Activated T-helper 1 cell treated with anti-CD3 and anti-CD28 coated beads, Interleukin-12 subunit alpha, Interleukin-12 subunit beta, Interleukin-2, Interleukin-4 antibody, amounts not matched to agents 30 ng/mL and 10 ng/mL and 1 ng/mL, durations not matched to agents 14 hours and 24 hours and 36 hours (primary cell): ENCODE measurements at places on chromosomes 12 and 14. TPM values are rescaled to one million over a fixed set of nuclear protein-coding genes. Genes with fewer than 3 reads are reported as not detected.

GRCh38 chr14:105166571-105167302 is 1.8 kb downstream of the JAG2 start:
- peak overlapping the region; percentile 26 for H3K4me3 ChIP-seq
- H3K27me3 ChIP-seq, result peaks cover 21% of the 10 kb centered on the region
- no peak for DNase-seq
- no peaks in the 10 kb centered on the region for H3K36me3 ChIP-seq
- no peak overlapping the region for H3K27ac ChIP-seq
- peaks cover 6% of the 10 kb centered on the region for H3K4me1 ChIP-seq

DNA sequence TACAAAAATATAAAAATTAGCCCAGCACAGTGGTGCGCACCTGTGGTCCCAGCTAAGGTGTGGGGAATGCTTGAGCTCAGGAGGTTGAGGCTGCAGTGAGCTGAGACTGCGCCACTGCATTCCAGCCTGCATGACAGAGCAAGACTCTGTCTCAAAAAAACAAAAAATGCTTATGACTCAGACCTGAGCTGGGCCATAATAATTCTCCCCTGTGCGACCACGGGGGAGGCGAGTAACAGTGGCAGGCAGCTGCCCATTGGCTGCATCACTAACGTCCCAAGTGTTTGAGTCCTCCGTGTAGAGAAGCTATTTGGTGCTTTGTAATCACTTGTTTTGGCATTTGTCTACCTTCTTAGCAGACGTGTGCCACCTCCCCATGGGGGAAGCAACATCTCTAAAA is 24.9 kb downstream of the PSMC1 start:
- no peaks in the 10 kb centered on the region for H3K27me3 ChIP-seq
- H3K27ac ChIP-seq, result no peak overlapping the region
- no peak overlapping the region for H3K4me3 ChIP-seq
- no peak for DNase-seq

GRCh38 chr14:66141733-66142132 is 344.4 kb upstream of the CCDC196 start:
- no peaks in the 10 kb centered on the region for H3K4me1 ChIP-seq
- H3K27me3 ChIP-seq, result peaks cover 13% of the 10 kb centered on the region
- H3K27ac ChIP-seq, result no peak overlapping the region
- H3K36me3 ChIP-seq, result no peaks in the 10 kb centered on the region

- DNase-seq, result no peak
- peaks cover 9% of the 10 kb centered on the region for H3K4me1 ChIP-seq
- H3K27ac ChIP-seq, result no peak overlapping the region
- no peaks in the 10 kb centered on the region for H3K36me3 ChIP-seq
- peaks cover 4% of the 10 kb centered on the region for H3K27me3 ChIP-seq
Measured at GRCh38 chr14:76902591-76902990, 76.4 kb downstream of the LRRC74A start.

GRCh38 chr12:89836026-89836425 is 127.4 kb upstream of the ATP2B1 start:
- H3K27ac ChIP-seq, result no peak overlapping the region
- H3K36me3 ChIP-seq, result no peaks in the 10 kb centered on the region
- H3K4me1 ChIP-seq, result no peaks in the 10 kb centered on the region
- DNase-seq, result no peak
- H3K27me3 ChIP-seq, result peaks cover 4% of the 10 kb centered on the region

DNA sequence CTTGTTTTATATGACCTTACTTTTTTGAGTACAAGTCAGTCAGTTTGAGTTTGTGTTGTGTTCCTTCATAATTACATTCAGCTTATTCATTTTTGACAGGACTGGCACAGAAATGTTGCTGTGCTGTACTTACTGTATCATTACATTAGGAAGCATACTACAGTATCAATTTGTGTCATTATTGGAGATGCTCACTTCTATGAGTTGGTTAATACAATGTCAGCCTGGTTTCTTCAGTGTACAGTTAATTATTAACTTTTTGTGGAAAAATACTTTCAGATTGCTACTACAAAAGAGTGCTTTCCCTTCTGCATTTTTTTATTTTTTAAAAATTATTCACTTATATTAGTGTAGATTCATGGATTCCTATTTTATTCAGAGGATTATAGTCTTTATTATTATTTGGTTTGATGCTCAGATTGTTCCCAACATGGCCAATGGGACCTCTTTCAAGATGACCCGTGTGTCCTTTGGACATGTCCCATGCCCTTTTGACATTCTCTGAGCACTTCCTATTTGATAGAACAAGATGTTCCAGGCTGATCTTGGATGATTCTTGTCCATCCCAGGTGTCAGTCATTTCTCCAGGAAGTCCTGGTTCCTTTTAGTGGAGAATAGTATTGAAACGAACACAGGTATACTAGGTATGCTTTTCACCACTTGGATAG is 66.6 kb downstream of the MON2 start:
- no peak overlapping the region for H3K4me3 ChIP-seq
- no peaks in the 10 kb centered on the region for H3K27me3 ChIP-seq
- H3K36me3 ChIP-seq, result peaks cover 26% of the 10 kb centered on the region
- H3K4me1 ChIP-seq, result peaks cover 4% of the 10 kb centered on the region
- H3K27ac ChIP-seq, result no peak overlapping the region
- DNase-seq, result no peak

NELL2 gene
- total RNA-seq, result 11.5 and 16.4 TPM in 2 replicates

TBC1D30 gene
- total RNA-seq, result 1.1 and 1.6 TPM in 2 replicates

ADCY6 gene
- total RNA-seq, result 0.32 and 0.78 TPM in 2 replicates

TBK1 gene
- total RNA-seq, result 33.6 and 42.4 TPM in 2 replicates

TAC3 gene
- total RNA-seq, result 0.34 TPM in 1 of 2 replicates, not detected in the other

LRP1 gene
- total RNA-seq, result 0.26 and 0.73 TPM in 2 replicates

MARK3 gene
- 89.6 and 90.6 TPM in 2 replicates for total RNA-seq
